Lower leg skin (tissue), 4 donors: ENCODE measurements at places on chromosomes 4 and X. TPM values are rescaled to one million over a fixed set of nuclear protein-coding genes. Genes with fewer than 3 reads are reported as not detected.

MAGEA4 gene
- total RNA-seq, result not detected

NAP1L2 gene
- total RNA-seq, result 5.7 TPM

AMBN gene
- not detected for total RNA-seq

MAD2L1 gene
- total RNA-seq, result 1.7 TPM

STBD1 gene
- 0.89 TPM for total RNA-seq

KIF4A gene
- total RNA-seq, result 0.39 TPM

PCDH18 gene
- total RNA-seq, result 18.3 TPM

NBDY gene
- total RNA-seq, result 13.7 TPM

DUSP21 gene
- total RNA-seq, result not detected

TMSB4X gene
- total RNA-seq, result 2,736 TPM

ZNF141 gene
- total RNA-seq, result 13.8 TPM

C4orf50 gene
- total RNA-seq, result not detected

PRSS12 gene
- 3.9 TPM for total RNA-seq

NDUFB11 gene
- 58.2 TPM for total RNA-seq

KCNIP4 gene
- not detected for total RNA-seq

ENPEP gene
- 3.1 TPM for total RNA-seq
